ENCODE measurements at places on chromosomes 4 and X.
A peak's percentile ranks its signal among the peaks of the same experiment; 100 is the strongest.

- DNase-seq = no peak
Measured at GRCh38 chr4:171629182-171629581, 184.0 kb upstream of the GALNTL6 start.

DNA sequence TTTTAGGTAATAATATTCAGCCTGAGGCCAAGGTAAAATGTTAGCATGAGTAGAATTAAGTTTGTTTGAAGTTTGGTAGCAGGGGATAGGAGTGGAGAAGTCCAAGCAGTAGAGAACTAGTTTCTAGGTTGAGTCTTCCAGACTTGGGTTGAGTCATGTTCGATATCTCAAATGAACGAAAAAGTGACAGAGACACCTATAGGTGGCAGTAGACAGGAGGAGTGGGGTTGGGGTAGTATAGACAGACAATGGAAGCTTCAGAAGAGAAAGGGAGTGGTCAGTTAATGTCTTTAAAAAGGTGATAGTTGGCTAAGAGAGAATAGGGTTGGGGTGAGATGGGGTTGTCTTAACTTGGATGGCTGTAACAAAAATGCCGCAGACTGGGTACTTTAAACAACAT lies 58.7 kb upstream of the EMCN start:
- DNase-seq = no peak

GRCh38 chr4:72767618-72768302 lies 198.7 kb upstream of the ADAMTS3 start:
- no peak for DNase-seq

DNA sequence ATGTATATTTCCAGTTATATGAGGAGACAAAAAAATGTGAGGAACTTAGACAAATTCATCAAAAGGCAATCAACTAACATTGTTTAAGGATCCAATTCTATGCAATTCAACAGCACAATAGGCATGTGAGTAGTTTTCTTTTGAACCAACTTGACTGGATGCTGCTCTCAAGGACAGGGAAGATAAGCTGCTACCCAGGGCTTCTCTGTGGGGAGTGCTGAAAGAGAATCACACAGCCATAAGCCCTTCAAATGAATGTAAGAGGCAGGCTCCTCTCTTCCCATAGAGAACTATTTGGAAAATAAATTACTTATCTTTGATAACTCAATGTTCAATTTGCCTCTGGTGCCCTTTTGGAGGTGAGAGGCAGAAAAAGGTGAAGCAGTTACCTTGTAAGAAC lies 1413.6 kb downstream of the PCDH7 start:
- no peak for DNase-seq

- DNase-seq = no peak
Measured at GRCh38 chr4:7007142-7007907, 35.8 kb upstream of the TADA2B start.

DNA sequence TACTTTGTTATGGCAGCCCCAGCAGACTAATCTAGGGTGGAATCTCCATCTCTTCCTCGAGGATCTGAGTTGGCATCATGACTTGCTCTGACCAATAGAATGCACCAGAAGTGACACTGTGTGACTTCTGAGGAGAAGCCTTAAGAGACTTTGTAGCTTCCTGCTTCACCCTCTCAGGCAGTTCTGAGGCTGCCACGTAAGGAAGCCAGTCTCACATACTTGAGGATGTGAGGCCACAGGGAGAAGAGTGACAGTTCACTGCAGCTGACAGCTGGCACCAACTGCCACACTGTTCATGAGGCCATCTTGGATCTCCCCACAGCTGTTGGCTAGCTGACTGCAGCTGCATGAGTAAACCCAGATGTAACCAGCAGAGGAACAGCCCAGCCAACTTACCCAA lies 29.3 kb upstream of the BCOR start:
- peak; percentile 13 for DNase-seq

- DNase-seq = no peak
Measured at GRCh38 chr4:67436742-67437141, 108.6 kb downstream of the CENPC start.

DNA sequence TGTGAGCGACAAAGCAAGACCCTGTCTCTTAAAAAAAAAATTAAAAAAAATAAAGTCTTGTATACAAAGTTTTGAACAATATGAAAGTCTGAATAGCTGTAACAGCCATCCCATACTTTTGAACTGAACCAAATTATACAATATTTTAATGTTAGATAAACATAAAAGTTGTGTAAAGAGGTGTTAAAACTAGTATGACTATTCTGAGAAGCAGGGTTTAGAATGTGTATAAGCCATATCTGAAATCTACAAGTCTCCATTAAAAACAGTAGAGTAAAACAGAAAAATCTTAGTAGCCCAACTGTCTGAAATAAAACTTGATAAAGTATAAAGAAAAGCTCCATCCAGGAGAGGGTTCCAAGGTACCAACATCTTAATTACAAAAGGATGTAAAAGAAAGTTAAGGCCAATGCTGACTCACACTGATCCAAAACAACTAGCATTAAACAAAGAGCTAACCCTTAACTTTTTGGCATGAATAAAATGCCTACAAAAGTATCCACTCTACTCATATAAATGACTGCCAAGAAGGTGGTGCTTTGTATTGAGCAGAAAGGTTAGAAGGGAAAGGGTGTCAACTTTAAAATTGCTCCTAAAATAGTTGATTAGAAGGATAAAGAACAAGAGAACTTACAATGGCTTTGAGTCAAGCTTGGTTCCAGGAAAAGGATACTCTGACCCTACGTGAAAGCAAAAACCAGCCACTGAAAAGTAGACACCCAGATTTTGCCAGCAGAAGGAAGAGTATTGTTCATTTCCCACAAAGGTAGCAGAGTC lies 18.5 kb downstream of the CNOT6L start:
- DNase-seq = no peak

DNA sequence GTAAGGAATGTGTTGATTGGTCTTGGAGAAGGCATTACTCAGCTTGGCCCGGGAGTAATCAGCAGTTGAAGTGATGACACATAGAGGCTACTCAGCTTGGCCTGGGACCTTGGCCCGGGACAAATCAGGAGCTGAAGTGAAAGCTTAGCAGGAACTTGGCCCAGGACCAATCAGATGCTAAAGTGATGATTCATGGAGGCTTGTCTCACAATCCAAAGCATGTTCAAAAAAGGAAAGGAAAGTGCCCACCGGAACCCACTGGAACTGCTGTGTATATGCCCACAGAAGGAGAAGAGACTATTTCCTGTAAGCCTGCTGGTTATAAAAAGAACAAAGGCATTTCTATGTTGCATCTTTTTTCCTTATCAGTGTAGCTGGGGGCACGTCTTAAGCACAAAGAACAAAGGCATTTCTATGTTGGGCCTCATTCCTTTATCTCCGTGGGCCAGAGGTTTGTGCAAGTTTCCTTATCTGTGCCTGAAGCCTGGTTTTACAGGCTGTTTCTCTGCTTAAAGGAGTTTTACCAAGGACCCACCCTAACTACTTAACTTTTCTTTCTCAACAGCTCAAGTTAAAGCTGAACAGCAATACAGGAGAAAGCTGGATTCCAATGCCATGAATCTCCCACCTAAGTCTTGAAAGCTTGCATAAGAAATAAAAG lies 1176.7 kb downstream of the NLGN4X start:
- DNase-seq = no peak

DNA sequence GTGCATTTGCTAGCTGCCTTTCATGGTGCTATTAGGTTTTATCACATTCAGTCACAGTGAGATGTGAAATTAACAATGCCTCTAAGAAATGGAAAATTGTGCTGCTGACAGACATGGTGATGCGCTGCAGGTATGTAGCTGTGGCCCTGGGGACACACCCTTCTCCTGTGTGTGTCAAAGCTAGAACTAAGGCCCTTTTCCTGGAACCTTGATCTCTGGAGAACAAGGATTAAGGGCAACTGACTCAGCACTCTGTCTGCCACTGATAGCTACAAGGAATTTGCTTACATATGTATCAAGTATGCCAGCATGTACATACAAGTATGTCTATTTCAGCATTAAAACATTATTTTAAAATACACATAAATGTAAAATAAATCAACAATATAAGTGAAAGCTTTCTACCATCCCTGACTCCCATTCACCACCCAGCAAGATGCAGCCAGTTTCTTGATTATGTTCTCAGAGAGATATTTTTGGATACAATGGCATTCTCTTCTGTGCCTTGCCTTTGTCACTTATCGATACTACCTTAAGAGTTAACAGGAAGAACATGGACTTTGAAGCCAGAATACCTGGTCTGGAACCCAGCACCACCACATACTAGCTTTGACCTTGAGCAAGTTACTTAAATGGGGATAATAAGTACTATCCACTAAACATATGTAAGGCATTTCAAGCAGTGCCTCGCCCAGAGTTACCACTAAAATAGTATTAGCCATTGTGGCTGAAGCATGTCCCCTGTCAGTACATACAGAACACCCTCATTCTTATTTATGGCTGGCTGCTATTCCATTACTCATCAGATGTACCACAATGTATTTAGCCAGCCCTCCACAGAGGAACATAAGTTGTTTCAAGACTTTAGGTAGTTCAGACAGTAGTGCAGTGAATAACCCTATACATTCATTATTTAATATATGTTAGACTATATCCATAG lies 68.5 kb downstream of the NPNT start:
- no peak for DNase-seq

DNA sequence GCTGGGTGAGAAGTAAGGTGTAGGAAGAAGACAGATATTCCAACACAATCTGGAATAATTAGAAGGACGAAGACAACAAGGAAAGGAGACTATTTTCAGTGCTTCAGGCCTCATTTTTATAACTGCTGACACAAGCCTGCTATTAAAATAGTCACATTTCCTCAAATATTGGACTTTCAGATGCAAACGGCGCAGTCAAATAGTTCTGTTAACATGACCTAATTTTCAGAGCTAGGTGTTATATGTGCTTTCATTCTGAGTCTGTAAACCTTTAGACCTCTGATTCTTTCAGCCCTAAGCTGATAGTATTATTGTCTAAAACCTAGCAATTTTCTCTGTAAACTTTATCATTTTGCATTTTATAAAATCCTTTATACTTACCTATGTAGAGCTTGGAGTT lies 261.5 kb downstream of the IL1RAPL1 start:
- DNase-seq = no peak

DNA sequence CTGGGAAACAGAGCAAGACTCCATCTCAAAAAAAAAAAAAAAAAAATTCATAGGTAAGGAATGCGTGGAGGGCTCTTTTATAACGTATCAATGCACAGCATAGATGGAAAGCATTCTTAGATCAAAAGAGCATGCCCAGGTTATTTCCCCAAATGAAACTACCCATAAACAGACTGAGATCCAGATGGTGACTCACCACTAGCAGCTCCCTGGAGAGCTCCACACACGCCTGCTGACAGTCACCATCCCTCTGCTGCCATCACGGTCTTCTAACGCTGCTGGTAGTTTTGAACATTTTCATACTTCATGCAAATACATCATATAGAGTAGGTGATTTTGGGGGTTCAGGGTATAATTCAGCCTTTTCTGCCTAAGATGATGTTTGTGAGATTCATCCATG lies 136.9 kb downstream of the ASMT start:
- no peak for DNase-seq

DNA sequence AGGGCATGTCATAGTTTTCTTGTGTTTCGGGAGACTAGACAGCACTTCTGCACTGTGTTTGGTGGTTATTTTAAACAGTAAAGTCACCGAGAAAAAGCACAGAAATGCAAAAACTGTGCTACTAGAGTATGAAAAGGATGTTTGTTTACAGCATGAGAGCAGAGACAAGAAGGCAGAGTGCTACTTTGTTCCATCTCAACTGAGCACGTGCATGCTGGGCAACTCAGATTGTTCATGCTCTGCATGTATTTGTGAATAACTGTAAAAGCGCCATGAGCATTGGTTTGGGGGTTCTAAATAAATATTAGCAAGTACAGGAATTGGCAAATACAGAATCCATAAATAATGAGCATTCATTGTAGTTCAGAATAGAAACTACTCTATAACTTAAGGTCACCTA lies 7.4 kb downstream of the EVC start:
- DNase-seq = no peak

DNA sequence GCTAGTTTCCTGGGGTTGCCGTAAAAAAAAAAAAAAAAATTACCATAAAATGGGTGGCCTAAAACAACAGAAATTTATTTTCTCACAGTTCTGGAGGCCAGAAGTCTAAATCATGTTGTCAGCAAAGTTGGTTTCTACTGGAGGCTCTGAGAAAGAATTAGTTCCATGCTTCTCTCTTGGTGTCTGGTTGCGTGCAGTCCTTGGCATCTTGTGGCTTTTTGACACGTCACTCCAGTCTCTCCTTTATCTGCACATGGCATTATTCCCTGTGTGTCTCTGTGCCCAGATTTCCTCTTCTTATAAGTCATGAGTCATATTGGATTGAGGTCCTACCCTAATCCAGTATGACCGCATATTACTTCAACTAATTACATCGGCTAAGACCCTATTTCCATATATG lies 38.7 kb downstream of the SPATA4 start:
- no peak for DNase-seq

GRCh38 chr4:8904666-8905065 lies 33.0 kb upstream of the HMX1 start:
- DNase-seq = no peak

DNA sequence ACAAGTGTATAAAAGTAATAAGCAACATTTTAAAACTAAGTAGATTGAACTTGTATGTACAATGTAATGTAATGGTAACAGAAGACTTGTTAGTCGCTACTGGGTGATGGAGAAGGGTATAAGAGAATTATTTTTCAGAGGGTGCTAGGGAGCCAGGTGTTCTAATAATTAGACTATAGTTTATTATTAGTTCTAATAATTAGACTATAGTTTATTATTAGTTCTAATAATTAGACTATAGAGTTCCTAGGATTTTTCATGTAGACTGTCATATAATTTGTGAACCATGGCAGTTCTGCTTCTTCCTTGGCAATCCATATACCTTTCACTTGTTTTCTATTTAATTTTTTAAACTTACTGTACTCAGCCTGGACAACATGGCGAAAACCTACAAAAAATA lies 117.3 kb upstream of the TSPAN5 start:
- DNase-seq = no peak

Data from T-cell (primary cell).